ENCODE measurements at places on chromosomes 16 and 17.

- no peak for DNase-seq
Observed at GRCh38 chr17:65684631-65685030, 123.2 kb upstream of the AXIN2 start.

DNA sequence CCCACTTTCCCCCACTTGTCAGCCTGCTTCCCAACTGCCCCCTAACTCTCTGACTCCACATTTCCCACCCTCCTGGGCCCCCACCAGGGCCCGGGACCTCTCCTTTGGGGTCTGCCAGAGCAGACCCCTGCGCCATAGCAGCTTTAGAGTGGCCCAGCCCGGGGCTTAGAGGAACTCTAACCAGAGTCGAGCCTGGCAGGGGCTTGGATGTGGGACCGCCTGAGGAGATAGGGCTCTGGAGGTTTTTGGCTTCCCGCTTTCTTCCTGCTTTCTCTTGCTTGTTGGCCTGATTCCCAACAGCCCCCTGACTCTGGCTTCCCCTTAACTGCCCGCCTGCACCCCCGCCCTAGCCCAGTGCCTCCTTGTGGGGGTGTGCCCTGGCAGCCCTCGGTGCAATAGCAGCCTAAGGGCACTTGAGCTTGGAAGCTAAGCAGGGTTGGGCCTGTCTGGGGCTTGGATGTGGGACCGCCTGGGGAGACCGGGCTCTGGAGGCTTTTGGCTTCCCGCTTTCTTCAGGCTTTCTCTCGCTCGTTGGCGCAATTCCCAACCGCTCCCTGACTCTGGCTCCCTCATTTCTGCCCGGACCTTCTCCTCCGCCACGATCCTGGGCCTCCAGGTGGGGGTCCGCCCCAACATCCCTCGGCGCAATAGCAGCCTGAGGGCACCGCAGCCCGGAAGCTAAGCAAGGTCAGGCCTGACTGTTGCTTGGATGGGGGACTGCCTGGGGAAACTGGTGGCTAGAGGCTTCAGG, 2292.0 kb downstream of the TP53TG3F start:
- DNase-seq, result no peak

GRCh38 chr17:29116804-29117753, 63.1 kb downstream of the MYO18A start:
- DNase-seq, result peak; percentile 58

- no peak for DNase-seq
Observed at GRCh38 chr17:37676115-37676925, 33.1 kb upstream of the DDX52 start.

GRCh38 chr16:15642557-15643047, 352 bp downstream of the MARF1 start:
- DNase-seq, result peak; percentile 47

DNA sequence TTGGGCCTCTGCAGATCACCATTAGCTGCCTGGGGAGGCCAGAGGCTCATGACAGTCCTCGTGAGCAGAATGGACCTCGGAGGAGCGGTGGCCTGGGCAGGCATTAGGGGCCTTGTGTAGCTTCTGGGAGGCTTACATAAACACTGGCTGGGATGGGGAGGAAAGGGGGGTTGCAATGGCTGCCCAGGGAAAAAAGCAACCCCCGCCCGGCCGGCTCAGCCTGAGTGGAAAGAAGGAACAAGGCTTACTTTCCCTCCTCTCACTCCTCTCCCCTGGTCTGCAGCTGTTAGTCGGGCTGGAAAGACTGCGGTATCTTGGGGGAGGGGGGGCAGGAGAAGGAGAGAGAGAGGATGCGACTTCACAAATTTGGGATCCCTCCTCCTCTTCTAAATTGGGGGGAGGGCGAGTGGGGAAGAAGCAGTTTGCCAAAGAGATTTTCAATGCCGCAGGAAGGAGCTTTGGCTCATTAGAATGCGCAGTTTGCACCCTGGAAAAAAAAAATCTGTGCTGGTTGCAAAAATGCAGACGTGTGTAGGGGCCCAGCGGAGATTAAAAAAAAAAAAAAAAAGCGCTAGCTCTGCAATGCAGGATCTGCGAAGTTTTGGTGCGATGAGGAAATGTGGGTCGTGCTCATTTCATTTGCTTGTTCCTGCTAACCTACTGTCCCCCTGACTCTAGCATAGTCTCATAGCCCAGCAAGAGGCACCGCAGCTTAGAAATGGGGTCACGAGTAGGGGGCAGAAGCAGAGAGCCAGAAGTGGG, 6.6 kb upstream of the NR1D1 start:
- DNase-seq, result no peak

GRCh38 chr17:74040729-74041128, 162.7 kb upstream of the RPL38 start:
- DNase-seq, result no peak

DNA sequence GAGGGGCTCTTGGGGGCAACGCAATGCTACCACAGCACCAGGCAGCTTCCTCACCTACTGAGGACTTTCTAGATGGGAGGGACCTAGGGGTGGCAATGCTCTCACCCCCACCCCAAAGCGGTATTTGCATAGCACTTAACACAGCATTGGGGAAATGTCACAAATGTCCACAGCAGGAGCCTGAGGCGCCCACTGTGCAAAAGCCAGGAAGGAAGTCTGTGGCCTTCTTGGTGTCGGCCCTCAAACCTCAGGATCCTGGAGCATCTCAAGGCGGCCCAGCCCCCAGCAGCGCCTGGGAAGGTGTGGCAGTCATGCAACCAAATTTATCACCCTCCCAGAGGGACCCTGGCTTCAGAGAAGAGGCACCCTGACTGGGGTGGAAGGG, 45.3 kb downstream of the WNT3 start:
- no peak for DNase-seq

GRCh38 chr16:81429045-81429521, 15.5 kb upstream of the CMIP start:
- DNase-seq, result no peak

DNA sequence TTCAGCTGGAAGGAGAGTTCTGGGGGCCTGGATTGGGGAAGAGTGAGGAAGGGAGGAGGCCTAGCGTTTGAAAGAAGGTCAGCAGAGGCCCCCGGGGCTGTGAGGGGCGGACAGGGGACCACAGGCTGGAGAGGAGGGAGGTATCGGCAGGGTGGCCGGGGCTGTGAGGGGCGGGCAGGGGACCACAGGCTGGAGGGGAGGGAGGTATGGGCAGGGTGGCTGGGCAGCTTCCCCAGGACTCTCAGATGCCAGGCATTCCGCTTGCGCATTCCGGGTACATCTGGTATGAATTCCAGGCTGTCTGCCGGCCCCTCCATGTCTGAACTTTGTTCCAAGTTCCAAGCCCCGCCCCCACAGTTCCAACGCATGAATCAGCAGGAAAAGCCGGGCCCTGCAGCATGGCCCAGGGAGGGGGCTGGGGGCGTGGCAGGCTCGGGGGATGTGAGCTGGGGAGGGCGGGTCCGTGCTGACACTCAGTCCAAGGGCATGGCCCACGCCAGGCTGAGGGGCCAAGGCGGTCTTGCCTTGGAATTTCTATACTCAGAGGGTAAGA, 4.3 kb upstream of the TLCD2 start:
- DNase-seq, result peak; percentile 58

DNA sequence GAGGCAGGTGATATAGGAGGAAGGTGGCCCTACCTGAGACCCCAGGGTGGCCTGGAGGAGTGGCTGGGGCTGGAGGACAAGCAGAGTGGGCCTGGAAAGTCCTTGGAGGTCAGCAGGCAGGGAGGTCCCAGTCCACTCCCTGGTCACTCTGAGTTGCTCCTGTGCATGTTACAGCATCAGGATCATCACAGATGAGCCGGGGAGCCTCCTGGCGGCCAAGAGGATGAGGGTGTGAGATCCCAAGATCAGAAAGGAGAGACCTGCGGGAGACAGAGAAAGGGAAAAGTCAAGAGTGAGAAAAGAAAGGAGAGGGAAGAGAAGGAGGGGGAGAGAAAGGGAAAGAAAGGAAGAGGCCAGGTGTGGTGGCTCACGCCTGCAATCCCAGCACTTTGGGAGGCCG, 71.7 kb downstream of the MRM1 start:
- DNase-seq, result no peak

Measured in pons (tissue), 1 donor.